ENCODE measurements at places on chromosomes 11 and 22.

GRCh38 chr22:19932367-19933206 lies 9.0 kb upstream of the COMT start:
- no peak for DNase-seq

DNA sequence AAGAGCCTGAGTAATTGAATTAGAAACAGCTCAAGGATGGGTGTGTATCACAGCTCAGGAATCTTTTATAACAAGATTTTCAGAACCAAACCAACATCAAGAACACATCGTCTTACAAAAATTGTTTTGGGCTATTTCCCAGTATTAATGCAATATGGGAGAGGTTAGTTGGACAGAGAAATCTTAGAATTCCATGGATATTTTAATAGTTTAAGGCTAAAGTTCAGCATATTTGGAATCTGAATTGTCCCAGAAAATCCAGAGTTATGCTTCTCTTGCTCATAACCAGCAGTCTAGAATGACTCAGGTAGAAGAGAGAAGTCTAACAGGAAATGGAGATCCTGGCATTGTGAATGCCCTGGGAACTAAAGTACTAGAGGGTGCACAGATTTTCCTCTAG lies 74.6 kb downstream of the ADM start:
- DNase-seq, result no peak

DNA sequence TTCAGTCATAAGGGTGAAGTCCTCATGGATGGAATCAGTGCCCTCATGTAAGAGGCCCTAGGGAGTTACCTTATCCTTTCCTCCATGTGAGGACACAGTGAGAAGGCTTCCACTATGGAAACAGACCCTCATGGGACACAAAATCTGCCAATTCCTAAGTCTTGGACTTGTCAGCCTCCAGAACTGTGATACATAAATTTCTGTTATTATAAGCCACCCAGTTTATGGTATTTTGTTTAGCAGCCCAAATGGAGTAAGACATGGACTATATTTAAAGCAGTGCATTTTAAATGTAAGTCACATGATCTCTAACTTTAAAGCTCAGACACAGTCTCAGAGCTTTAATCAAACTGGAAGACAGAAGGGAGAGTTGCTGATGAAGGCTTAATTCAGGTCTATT lies 619.8 kb upstream of the CHORDC1 start:
- DNase-seq, result no peak

GRCh38 chr11:76291576-76292526 lies 85.5 kb upstream of the WNT11 start:
- DNase-seq, result no peak

DNA sequence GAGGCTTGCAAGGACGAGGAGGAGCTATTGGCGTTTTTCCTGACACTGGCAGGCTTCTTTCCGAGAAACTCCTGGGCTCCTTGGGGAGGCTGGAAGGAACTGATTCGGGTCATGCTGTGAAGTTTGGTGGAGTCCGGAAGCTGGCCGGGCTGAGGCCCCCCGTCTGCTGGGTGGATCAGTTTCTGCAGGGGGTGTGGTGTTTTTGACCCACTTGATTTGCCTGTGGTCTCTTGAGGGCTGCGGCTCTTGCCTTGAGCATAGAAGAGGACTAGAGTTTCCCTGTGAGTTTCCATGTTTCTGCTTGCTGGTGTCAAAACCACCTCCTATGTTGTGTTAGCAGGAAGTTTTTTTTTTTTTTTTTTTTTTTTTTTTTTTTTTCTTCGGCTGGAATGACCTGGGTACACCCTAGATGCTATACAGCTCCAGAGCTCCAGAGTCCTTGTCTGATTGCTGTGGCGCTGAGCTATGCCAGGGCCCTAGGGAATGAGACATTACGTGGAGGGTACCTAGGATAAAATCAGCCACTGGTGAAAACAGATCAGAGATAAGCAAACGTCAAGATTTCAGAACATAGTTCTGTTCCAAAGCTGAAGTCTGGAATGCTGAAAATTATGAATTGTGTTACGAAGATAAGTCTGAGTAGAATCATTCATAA lies 728 bp downstream of the TBC1D22A start:
- no peak for DNase-seq

- no peak for DNase-seq
Observed at GRCh38 chr22:41369424-41369745, 12.4 kb upstream of the TEF start.

GRCh38 chr11:11978792-11979487 lies 29.5 kb downstream of the DKK3 start:
- DNase-seq, result no peak

DNA sequence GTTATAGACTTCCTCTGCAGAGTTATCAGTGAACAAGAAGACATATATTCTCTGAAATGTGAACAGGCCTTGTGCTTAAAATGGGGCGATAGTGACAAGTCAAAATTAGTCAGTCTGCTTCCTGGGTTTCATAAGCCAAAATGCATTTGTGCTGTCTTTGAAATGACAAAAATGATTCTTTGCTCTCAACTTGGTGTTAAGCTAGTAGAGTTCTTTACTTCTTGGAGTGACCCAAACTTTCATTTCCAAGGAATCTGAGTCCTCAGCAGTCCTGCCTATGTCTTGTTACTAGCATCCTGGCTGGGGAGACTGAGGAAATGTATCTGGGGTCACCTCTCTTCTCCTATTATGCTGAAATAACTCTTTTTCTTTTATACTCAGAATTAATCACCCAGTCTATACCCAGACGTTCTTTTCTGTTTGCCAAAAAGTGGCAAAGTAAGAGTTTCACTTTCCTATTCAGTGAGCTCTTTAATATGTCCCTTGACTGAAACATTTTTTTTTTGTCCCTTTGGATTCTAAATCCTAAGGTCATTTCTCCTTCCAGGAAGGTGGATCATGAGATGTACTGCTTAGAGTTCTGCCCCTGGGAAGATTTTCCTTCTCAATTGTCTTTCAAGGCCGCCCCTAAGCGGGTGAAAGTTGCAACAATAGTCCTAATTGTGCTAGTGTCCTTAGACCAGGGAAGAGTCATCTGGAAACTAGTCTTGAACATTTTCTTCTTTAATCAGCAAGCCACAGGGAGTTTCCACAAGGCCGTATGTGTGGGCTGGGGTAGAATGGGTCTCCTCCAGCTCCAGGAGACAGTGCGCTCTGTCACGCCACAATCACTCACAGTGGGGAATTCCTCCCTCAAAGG lies 53.0 kb upstream of the RDX start:
- DNase-seq, result no peak

GRCh38 chr11:9616042-9616675 lies 42.7 kb downstream of the WEE1 start:
- no peak for DNase-seq

GRCh38 chr11:100329352-100329751 lies 357.7 kb upstream of the ARHGAP42 start:
- DNase-seq, result no peak

- no peak for DNase-seq
Observed at GRCh38 chr11:93131709-93132108, 66.1 kb downstream of the SLC36A4 start.

DNA sequence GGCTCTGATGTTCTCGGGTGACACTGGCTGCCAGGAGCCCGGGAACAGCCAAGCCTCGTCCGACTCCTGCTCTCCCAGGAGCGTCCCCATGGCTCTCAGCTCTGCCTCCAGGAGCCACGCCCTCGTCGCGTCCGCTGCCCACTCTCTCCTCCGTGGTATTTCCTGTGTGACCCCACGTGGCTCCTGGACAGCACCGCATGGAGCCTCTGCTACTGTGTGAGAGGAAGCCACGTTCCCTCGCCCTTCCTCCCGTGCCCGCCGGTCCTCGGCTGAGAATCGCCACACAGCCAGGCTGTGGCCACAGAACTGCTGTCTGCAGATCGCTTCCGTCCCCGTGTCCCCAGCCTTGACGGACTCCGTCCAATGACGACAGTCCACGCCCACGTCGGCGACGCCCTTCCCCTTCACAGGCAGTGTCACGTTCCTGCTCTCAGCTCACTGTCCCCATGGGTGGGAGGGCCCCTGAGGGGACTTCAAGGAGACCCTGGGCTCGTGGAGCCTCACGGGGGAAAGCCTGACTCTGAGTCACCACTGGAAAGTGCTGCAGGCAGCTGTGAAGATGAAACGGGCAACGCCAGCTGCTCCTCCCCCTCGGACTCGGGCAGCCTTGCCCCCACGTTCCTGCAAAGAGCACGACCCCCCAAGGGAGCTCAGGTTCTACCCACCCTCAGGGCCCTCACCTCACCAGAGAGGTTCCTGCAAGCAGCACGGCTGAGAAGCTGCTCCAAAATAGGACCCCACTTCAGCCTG lies 458.5 kb downstream of the BRD1 start:
- DNase-seq, result no peak

GRCh38 chr11:34904421-34904955 lies 11.7 kb downstream of the APIP start:
- DNase-seq, result no peak

- no peak for DNase-seq
Observed at GRCh38 chr11:129702410-129703398, 112.9 kb upstream of the TMEM45B start.

GRCh38 chr11:5831196-5831829 lies 10.4 kb downstream of the OR52E6 start:
- DNase-seq, result no peak

DNA sequence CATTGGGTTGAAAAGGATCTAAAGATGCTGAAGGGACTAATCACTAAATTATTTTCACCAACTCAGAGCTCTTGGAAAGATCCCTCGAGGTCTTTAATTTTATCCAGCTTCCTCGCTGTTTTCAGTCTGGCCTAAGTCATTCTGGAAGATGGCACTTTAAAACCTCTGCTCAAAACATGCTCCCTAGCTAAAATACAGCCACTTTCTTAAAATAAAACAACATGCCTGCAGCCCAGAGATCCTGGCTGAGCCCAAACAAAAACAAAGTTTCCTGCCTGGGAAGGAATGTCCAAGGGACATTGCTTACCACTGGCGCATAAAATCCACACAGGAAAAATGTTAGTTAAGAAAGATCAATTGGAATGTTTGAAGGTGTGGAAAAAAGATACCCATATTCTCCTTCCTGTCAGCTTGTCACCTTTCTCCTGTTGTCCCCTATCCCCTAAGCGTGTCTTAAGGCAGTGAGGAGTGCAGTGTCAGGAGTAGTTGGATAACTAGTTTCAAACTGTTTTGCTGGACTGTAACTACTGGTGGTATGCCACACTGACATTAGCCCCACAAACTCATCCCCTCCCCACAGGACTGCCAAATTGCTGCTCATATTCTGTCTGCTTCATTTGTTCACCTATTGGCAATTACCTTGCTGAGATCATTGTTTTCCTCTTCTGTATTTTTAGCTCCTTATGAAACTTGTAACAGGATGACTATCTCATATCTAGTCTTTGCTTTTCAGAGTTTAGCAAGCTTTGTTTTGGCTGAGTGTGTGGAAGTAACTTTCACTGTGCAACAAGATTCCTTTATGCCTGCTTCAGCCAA lies 108.3 kb upstream of the SESN3 start:
- DNase-seq, result no peak

DNA sequence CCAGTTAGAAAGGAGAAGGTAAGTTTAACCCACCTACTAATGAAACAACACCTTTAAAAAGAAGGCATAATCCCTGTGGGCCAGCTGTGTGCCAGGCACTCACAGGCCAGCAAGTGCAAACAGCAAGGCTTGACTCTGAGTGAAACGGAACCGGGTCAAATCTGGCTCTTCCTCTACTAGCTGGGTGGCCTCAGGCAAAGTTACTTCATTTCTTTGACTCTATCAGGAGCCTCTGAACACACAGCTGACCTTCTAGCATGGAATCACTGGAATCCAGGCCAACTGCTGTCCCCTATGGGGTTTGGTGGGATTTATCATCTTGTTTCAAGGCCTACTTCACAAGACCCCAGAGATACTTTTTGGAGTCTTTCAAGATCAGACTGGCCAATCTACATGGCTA lies 3.3 kb downstream of the RAB38 start:
- no peak for DNase-seq
